Common myeloid progenitor, CD34-positive (primary cell): ENCODE measurements at places on chromosomes 13 and 19.

DNA sequence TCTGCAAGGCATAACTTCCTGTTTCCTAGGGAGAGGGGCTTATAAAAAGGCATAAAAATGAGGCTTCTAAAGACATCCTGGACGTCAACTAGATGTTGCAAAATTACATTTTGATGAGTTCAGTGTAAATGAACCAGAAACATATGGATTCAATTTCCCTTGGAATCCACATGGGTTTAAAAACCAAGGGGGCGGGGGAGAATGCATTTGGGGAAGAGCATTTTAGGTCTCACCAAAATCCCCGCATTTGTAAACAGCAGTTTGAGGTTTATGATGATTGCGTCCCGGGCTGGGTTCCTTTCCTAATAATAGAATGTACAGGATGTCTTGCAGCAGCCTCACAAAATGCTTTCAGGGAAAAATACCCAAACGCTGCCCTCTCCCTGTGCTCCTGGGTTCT lies 407.8 kb downstream of the ZNF536 start:
- no peak for DNase-seq

GRCh38 chr19:55488986-55489710 lies 912 bp downstream of the SSC5D start:
- DNase-seq = no peak

GRCh38 chr13:41017159-41017558 lies 2.0 kb downstream of the ELF1 start:
- peak; percentile 71 for DNase-seq

GRCh38 chr19:35168196-35168595 lies 13.7 kb downstream of the FXYD5 start:
- peak; percentile 52 for DNase-seq

DNA sequence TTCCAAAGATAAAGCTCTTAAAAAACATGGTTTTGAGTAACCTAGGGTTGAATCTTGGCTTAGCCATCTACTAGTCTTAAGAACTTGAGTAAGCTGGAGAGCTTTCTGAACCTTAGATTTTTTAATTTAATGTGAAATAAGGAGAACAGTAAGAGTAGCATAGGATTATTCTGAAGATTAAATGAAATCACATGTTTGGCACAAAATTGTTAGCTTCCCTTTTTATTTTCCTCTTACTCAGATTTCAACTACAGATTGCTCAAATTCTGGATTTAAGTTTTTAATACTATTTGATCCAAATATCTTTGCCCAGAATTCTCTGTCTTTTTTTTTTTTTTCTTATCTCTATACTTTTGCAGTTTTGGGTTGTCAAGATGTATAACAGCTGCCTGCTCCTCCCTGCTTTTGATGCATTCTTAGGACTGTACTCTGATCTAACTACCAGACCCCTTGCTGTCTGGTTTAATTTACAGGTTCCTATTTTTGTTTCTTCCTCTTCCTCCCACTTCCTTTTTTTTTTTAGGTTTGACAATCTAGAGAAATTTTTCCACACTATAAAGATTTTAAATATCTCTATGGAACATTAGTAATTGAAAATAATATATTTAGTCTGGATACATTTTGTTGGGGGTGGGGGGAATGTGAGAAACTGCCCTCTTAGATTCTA lies 12.3 kb downstream of the POMP start:
- DNase-seq = peak; percentile 10

GRCh38 chr13:94345374-94346195 lies 133.9 kb downstream of the DCT start:
- peak; percentile 28 for DNase-seq

GRCh38 chr13:96575423-96576320 lies 418.6 kb downstream of the OXGR1 start:
- no peak for DNase-seq

GRCh38 chr13:30496147-30496546 lies 30.4 kb upstream of the HMGB1 start:
- no peak for DNase-seq

- peak; percentile 72 for DNase-seq
Observed at GRCh38 chr19:35109395-35110112, 6.1 kb upstream of the FXYD3 start.

DNA sequence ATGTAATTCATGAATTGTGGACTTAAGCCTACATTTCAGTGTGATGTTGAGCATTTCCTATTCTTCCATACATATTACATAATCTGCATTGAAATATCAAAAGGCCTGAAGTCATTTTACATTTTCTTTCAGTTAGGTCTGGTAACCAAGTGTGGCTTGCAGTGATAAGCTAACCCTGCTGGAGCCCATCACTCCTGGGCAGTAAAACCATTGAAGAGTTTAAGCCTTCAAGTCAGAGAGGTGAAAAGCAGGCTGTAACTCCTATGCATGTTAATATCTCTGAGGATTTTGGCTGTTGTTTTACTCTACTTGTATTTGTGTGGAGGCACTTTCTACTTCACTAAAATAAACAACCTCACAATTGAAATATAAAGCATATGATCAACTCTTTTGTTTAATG lies 248.8 kb downstream of the SLITRK5 start:
- no peak for DNase-seq

DNA sequence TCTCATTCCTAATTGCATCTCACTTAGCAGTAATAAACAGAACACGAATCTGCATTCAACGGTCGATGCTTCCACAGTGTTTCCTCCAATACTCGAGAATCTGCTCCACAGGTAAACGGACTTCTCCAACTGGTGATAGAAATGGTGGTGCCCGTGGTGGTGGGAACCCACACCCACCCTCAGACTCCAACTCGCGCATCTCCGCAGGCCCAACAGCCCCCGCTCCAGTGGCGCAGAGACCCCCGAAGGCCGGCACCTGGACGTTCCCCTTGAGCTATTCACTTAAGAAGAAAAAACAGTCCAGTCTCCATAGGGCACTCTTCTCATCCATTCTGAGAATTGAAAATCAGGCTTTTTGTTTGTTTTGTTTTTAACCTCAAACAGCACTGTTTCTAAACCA lies 13.8 kb upstream of the RASA3 start:
- no peak for DNase-seq

DNA sequence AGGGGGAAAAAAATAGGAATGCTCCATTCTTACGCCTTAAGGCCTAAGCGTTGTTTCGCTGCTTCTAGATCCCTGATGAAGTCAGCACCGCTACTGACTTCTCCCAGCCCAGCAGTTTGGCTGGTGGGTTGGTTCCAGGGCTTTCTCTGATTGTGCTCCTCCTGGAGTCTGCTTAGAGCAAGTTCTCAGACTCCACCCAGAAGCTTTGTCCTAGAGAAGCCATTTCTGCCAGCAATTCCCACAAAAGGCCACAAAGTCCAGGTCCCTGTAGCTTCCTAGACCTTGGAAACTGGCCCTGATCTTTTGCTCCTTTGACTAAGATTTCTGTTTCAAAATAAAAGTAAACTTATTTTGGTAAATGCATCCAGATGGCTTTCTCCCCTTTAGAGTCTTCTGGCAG lies 65.4 kb downstream of the KCTD12 start:
- DNase-seq = no peak
